ENCODE measurements at places on chromosomes 5 and 9.

DNA sequence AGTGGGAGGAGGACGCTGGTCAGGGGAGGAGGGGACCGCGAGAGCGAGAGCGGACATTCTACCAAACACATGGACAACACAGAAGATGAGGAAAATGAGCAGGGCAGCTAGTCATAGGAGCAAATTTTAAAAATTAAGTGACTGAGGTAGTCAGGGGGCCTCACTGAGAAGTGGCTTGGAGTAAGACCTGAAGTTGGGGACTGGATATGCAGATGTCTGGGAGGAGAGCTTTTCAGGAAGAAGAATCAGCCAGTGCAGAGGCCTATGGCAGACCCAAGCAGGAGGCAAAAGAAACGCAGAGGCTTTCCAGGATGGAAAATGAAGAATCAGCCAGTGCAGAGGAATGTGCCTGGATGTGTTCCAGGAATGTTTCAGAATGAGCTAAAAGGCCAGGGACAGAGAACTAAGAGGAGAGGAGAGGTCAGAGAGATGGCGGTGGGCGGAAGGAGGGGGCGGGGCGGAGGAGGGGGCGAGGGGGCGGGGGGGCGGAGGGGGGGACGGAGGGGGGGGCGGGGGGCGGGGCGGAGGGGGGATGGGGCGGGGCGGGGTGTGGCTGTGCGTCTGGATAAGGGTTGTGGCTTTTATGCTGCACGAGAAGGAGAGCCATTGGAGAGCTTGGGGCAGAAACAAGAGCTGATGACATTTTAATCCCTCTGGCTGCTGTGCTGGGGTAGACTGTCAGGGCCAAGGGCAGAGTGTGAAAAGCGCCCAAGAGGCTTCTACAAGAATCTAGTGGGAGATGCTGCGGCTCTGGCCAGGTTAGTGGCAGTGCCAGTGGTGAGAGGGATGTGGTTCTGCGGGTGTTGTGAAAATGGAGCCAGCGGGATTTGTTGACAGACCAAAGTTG, 129.6 kb downstream of the KCNIP1 start:
- DNase-seq: peak; percentile 69

- DNase-seq: no peak
These were observed 205.1 kb downstream of the PCSK1 start for GRCh38 chr5:96227957-96228356.

DNA sequence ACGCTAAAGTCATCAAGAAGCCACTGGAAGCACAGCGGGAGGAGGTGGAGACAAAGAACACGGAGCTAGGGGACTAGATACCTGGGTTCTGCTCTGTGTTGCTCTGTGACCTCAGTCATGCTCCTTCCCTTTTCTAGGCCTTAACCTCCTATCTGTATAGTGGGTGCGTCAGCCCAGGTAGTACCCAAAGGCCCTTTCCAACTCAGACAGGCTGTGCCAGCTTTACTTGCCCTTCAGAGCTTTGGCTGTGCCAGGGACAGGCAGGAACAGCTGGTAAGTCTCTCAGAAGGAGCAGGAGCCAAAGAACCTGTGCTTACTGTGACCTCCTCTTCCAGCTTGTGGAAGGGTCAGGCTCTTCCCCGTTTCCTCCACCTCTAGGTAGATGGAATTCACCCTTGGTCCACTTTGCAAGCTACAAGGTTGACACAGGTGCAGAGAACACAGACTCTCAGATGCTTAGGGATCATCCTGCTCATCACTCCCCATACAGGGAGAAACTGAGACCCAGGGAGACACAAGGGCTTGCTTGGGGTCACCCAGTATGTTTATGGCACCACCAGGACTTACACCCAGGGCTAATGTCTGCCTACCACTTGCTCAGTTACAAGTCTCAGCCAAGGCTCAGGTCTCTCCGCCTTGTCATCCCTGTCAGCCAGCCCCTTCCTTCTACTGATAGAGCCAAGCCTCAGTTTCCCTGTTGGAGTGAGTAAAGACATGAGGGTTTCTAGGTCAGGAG, 1.7 kb downstream of the CCDC69 start:
- DNase-seq: no peak

DNA sequence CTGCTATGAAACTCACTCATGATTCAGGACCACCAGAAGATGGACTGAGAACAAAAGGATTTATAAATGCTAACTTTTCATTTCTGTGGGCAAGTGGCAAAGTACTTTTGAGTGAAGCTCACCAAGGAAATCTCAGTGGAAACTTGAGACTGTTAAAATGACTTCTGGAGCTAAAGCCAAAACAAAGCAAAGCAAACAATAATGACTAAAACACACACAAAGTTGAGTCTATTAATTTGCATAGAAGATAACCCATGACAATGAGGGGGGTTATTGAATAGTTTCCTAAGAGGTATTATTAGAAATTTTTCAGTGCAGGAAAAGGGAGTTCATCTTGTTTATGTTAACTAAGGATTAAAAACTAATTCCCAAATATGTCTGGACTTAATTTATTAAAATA, 612.8 kb upstream of the FAM174A start:
- no peak for DNase-seq

DNA sequence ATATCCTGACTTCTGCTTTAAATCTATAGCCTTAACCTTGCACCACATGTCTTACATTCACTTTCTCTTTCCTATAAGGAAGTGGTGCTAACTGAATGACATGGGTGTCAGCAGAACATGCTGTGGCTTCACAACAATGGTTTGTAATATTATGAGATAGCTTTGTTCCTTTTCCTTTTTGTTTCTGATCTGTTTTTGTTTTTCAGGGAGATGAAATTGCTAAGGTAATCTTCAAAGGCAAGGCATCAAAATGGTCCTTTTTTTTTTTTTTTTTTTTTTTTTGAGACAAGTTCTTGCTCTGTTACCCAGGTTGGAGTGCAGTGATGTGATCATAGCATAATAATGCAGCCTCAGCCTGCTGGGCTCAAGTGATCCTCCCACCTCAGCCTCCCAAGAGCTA, 53.6 kb upstream of the RANBP6 start:
- no peak for DNase-seq

DNA sequence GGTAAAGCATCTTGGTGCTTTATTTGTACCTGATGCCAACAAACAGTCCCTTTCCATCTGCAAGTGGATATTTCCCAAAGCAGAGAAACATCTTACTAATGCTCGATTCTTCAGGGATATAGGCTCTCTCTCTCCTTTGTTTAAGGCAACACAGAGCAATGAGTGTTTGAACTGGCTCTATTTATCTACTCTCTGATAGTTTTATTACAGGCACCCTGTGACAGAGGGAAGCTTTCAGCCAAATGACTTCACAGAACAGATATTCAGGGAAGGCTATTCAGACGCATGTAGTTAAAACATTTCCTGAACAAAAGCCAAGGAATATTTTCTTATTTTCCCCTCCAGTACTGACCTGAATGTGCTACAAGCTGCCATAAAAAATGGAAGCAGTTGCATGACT, 141.8 kb downstream of the YIPF5 start:
- DNase-seq: peak; percentile 71

GRCh38 chr5:37661227-37661920, 178.5 kb downstream of the GDNF start:
- no peak for DNase-seq

- no peak for DNase-seq
These were observed 120.5 kb downstream of the MARCHF3 start for GRCh38 chr5:126909856-126910255.

DNA sequence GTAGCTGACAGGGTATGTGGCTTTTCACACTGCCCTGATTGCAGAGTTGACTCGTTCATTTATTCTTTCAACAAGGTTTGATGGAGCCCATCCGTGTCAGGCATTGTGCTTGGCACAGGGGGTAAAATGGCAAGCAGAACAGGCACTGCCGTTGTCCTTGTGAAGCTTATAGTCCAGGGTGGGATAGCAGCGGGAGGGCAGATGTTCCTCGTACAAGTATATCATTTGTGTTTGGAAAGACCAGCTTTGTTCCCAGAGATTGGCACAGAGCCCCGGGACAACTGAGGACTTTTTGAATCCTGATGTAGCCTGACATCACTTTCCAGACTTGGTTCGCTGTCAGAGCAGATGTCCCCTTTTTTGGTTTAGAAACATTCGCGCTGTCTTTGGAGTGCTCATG, 50.9 kb downstream of the MVB12B start:
- DNase-seq: no peak
